Substantia nigra (tissue), 51 donors: ENCODE measurements at places on chromosomes 7 and 10.
A peak's percentile ranks its signal among the peaks of the same experiment; 100 is the strongest.

DNA sequence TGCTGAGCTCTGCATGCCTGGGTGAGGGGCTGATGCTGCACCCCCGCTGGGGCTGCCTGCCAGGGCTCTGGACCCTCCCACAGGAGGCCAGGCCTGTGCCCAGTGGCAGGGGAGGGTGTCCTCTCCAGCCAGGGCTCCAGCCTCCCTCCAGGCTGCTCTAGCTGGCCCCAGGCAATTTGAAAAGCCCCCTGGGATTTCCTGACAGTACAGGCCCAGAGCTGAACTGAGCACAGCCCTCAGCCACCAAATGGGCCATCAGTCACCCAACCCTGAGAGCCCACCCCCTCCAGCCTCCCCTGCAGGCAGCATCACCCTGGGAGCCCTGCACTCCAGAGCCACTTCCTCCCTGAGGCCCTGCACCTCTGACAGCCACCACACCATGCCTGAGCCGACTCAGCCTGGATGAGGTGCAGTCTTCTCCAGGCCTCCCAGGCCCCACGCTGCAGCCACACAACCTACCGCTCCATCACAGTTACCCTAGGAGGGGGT lies 101.8 kb upstream of the RET start:
- DNase-seq: no peak

DNA sequence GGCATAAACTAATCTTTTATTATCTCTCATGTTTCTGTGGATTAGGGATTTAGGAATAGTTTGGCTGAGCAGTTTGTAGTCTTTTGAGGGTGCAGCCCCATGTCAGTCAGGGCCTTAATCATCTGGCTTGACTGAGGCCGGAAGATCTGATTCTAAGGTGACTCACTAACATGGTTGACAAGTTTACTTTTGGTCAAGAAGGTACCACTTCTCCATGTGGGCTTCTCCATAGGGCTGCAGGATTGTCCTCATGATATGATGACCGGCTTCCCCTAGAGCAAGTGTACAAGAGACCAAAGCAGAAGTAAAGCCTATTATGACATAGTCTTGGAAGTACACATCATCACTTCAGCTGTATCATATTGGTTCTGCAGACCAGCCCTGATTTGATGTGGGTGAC lies 45.9 kb upstream of the OIT3 start:
- no peak for DNase-seq

GRCh38 chr10:11469575-11470391 lies 141.7 kb downstream of the USP6NL start:
- DNase-seq: no peak

DNA sequence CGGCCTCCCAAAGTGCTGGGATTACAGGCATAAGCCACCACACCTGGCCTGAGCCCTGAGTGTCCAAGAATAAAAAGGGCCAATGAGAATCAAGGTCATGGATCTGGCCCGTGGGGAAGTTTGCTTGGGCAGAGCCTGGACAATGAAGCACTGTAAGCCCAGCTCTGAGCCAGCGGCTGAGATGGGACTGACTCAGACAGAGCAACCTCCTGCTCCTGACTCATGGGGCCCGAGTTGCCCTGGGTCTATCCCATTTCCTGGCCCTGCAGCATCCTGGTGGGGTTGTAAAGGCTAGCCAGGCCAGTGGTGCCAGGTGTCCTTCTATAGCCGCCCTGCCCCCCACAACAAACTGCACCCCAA lies 5.2 kb upstream of the MYH16 start:
- DNase-seq: peak; percentile 60

GRCh38 chr10:30963992-30964930 lies 67.4 kb downstream of the ZNF438 start:
- no peak for DNase-seq
